ENCODE measurements at places on chromosomes 6 and 20. TPM values are rescaled to one million over a fixed set of nuclear protein-coding genes. Genes with fewer than 3 reads are reported as not detected.

Gene SLCO4A1
- not detected for total RNA-seq

Gene NEDD9
- total RNA-seq = 17.1 TPM

Gene ZNF334
- total RNA-seq = 1.3 TPM

Gene MAPK13
- total RNA-seq = 10.1 TPM

Gene VGLL2
- total RNA-seq = not detected

Gene EIF2S2
- 56.3 TPM for total RNA-seq

Gene COL9A3
- total RNA-seq = 0.30 TPM

Gene DHX35
- 5.9 TPM for total RNA-seq

Gene DLGAP4
- 11.4 TPM for total RNA-seq

Gene BPIFA1
- not detected for total RNA-seq

Gene COMMD7
- 9.4 TPM for total RNA-seq

Gene SLC2A10
- total RNA-seq = 45.4 TPM

Gene CCM2L
- total RNA-seq = 0.23 TPM

Gene ELOVL4
- 3.1 TPM for total RNA-seq

Gene CTCFL
- not detected for total RNA-seq

Gene CTAGE9
- not detected for total RNA-seq

Gene PAK5
- not detected for total RNA-seq

Gene CNBD2
- total RNA-seq = 1.1 TPM

Gene FOXC1
- total RNA-seq = 0.59 TPM

Gene MUC22
- total RNA-seq = not detected

Gene DBNDD2
- 0.83 TPM for total RNA-seq

Gene HLA-DRA
- not detected for total RNA-seq

Gene PHACTR1
- total RNA-seq = 0.08 TPM

Gene PRKN
- total RNA-seq = 3.9 TPM

Gene AGER
- 0.15 TPM for total RNA-seq

Gene LTB
- total RNA-seq = not detected

Gene JAG1
- 126 TPM for total RNA-seq

Gene ITPR3
- total RNA-seq = 42.9 TPM

Gene EPB41L1
- total RNA-seq = 14.1 TPM

Gene ABHD12
- 27.5 TPM for total RNA-seq

Gene PLEKHG1
- total RNA-seq = 4.5 TPM

Gene GPANK1
- 6.1 TPM for total RNA-seq

Gene ANGPT4
- total RNA-seq = not detected

Gene PTPRK
- total RNA-seq = 38.9 TPM

Gene PFDN6
- total RNA-seq = 30.9 TPM

Gene BFSP1
- 2.5 TPM for total RNA-seq

Gene HLA-DOA
- total RNA-seq = under 0.01 TPM

Gene MOG
- not detected for total RNA-seq

Gene SPTLC3
- 0.98 TPM for total RNA-seq

Gene CLIC1
- total RNA-seq = 395 TPM

Gene NR2E1
- total RNA-seq = not detected

Gene OR2H1
- not detected for total RNA-seq

Gene NOX3
- total RNA-seq = not detected

Gene ADGB
- not detected for total RNA-seq
